ENCODE measurements at places on chromosomes 12 and 14. TPM values are rescaled to one million over a fixed set of nuclear protein-coding genes. Genes with fewer than 3 reads are reported as not detected.
A peak's percentile ranks its signal among the peaks of the same experiment; 100 is the strongest.

Gene IL31
- total RNA-seq, result not detected

Gene KRT75
- total RNA-seq, result not detected

Gene GYS2
- total RNA-seq, result not detected

Gene SCN8A
- total RNA-seq, result 15.6 TPM

Gene GLIPR1L1
- not detected for total RNA-seq

Gene LRFN5
- total RNA-seq, result not detected

Gene NEDD8
- 387 TPM for total RNA-seq

- H3K27ac ChIP-seq, result peak overlapping the region; percentile 79
- no peaks in the 10 kb centered on the region for H3K27me3 ChIP-seq
- no peak for DNase-seq
- H3K4me3 ChIP-seq, result peak overlapping the region; percentile 25
Observed at GRCh38 chr12:42118136-42118879, 26.4 kb downstream of the GXYLT1 start.

GRCh38 chr14:97273540-97273939, 476.4 kb downstream of the VRK1 start:
- no peak overlapping the region for H3K4me3 ChIP-seq
- H3K27me3 ChIP-seq, result peaks cover 2% of the 10 kb centered on the region
- DNase-seq, result no peak
- H3K27ac ChIP-seq, result no peak overlapping the region

DNA sequence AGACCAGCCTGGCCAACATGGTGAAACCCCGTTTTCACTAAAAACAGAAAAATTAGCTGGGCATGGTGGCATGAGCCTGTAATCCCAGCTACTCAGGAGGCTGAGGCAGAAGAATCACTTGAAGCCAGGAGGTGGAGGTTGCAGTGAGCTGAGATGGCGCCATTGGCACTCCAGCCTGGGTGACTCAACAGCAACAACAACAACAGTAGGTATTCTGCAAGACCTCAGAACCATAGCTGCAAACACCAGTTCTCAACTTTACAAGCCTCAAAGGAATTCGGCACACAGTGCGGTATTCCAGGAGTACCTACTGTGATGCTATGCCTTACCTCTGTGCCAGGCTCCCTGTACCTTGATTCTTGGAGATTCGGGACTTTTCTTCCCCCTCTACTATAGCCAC, 15.8 kb downstream of the FOXN3 start:
- peaks cover 15% of the 10 kb centered on the region for H3K4me1 ChIP-seq
- H3K27ac ChIP-seq, result no peak overlapping the region
- H3K4me3 ChIP-seq, result no peak overlapping the region
- H3K27me3 ChIP-seq, result no peaks in the 10 kb centered on the region
- peaks cover 6% of the 10 kb centered on the region for H3K36me3 ChIP-seq
- DNase-seq, result no peak

- H3K4me1 ChIP-seq, result peaks cover 13% of the 10 kb centered on the region
- no peak overlapping the region for H3K4me3 ChIP-seq
- H3K36me3 ChIP-seq, result no peaks in the 10 kb centered on the region
- DNase-seq, result peak; percentile 57
Observed at GRCh38 chr12:102702447-102703114, 214.5 kb downstream of the PAH start.

GRCh38 chr12:52268212-52268611, 6.2 kb upstream of the KRT86 start:
- no peaks in the 10 kb centered on the region for H3K36me3 ChIP-seq
- H3K4me1 ChIP-seq, result peaks cover 18% of the 10 kb centered on the region
- peak; percentile 45 for DNase-seq

- peaks cover 9% of the 10 kb centered on the region for H3K36me3 ChIP-seq
- H3K27me3 ChIP-seq, result no peaks in the 10 kb centered on the region
- DNase-seq, result no peak
- peaks cover 48% of the 10 kb centered on the region for H3K4me1 ChIP-seq
- no peak overlapping the region for H3K4me3 ChIP-seq
- no peak overlapping the region for H3K27ac ChIP-seq
Observed at GRCh38 chr14:53390008-53390407, 236.9 kb upstream of the DDHD1 start.

GRCh38 chr12:101414533-101415119, 7.1 kb upstream of the ARL1 start:
- peaks cover 6% of the 10 kb centered on the region for H3K4me1 ChIP-seq
- no peak overlapping the region for H3K4me3 ChIP-seq
- no peaks in the 10 kb centered on the region for H3K36me3 ChIP-seq
- H3K27me3 ChIP-seq, result no peaks in the 10 kb centered on the region

- no peak overlapping the region for H3K4me3 ChIP-seq
- H3K27ac ChIP-seq, result peak overlapping the region; percentile 39
- peaks cover 5% of the 10 kb centered on the region for H3K27me3 ChIP-seq
- H3K4me1 ChIP-seq, result peaks cover 40% of the 10 kb centered on the region
- peak; percentile 43 for DNase-seq
Observed at GRCh38 chr14:99038431-99038820, 233.6 kb downstream of the BCL11B start.

DNA sequence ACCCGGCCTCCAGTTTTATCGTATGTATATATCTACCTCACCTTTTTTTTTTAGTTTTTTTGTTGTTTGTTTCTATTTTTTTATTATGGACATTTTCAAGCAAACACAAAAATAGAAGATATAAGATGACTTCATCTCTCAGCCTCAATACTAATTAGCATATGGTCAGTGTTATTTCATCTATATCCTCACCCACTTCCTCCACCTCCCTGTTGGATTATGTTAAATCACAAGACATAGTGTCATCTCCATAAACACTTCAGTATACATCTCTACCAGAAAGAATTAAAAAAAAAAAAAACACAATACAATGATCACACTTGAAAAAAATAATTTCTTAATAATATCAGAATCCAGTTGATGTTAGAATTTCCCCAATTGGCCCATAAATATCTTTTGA, 34.9 kb downstream of the RAB35 start:
- peaks cover 16% of the 10 kb centered on the region for H3K4me1 ChIP-seq
- DNase-seq, result no peak
- H3K27ac ChIP-seq, result no peak overlapping the region
- H3K36me3 ChIP-seq, result no peaks in the 10 kb centered on the region

GRCh38 chr14:53156238-53156637, 3.1 kb upstream of the DDHD1 start:
- no peaks in the 10 kb centered on the region for H3K27me3 ChIP-seq
- H3K36me3 ChIP-seq, result no peaks in the 10 kb centered on the region
- H3K4me3 ChIP-seq, result no peak overlapping the region
- DNase-seq, result no peak
- H3K27ac ChIP-seq, result no peak overlapping the region
- peaks cover 11% of the 10 kb centered on the region for H3K4me1 ChIP-seq

- no peaks in the 10 kb centered on the region for H3K36me3 ChIP-seq
- no peak overlapping the region for H3K4me3 ChIP-seq
- H3K27ac ChIP-seq, result no peak overlapping the region
- no peaks in the 10 kb centered on the region for H3K4me1 ChIP-seq
- no peak for DNase-seq
Observed at GRCh38 chr14:101179691-101180211, 276.2 kb upstream of the RTL1 start.

- DNase-seq, result no peak
- H3K4me3 ChIP-seq, result no peak overlapping the region
- peaks cover 1% of the 10 kb centered on the region for H3K27me3 ChIP-seq
- no peaks in the 10 kb centered on the region for H3K36me3 ChIP-seq
- peaks cover 62% of the 10 kb centered on the region for H3K4me1 ChIP-seq
- H3K27ac ChIP-seq, result peak overlapping the region; percentile 92
Observed at GRCh38 chr14:64763085-64763782, 59.0 kb downstream of the PLEKHG3 start.

DNA sequence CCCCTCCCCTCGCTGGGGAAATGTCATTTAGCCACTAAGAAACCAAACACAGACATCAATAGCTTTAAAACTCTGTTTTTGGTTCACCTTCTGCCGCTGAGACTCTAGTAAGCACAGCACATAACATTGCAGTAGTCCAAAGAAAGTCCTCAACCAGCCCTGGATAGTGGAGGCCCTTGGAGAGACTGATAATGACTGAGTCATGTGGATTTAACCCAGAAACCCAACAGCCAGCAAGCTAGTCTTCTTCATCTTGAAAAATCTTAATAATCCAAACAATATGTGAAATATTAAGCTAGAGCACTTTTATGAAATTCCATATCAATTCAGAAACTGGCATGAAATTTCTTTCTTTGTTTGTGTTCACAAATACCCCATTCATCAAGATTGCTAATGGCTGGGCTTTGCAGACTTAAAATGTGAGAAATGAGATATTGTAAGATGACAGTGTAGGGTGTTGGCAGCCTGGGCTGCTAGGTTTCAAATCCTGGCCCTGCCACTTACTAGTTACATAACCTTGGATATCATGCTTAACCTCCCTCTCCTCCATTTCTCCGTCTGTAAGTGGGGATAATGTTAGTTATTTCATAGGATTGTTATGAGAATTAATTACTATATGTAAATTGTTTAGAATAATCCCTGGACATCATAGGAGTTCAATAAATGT, 40.1 kb downstream of the RERG start:
- no peak for DNase-seq
- no peak overlapping the region for H3K27ac ChIP-seq
- peaks cover 4% of the 10 kb centered on the region for H3K27me3 ChIP-seq
- no peaks in the 10 kb centered on the region for H3K4me1 ChIP-seq
- no peak overlapping the region for H3K4me3 ChIP-seq
- H3K36me3 ChIP-seq, result no peaks in the 10 kb centered on the region

- peaks cover 42% of the 10 kb centered on the region for H3K36me3 ChIP-seq
- no peaks in the 10 kb centered on the region for H3K27me3 ChIP-seq
- peak overlapping the region; percentile 91 for H3K27ac ChIP-seq
- peaks cover 79% of the 10 kb centered on the region for H3K4me1 ChIP-seq
- peak overlapping the region; percentile 80 for H3K4me3 ChIP-seq
Observed at GRCh38 chr14:101972126-101972866, 7.9 kb downstream of the DYNC1H1 start.

GRCh38 chr14:23237772-23238594, at the start of gene RNF212B:
TSS of gene RNF212B (plus strand) at chr14:23237936. CDS start at chr14:23240346, 2,410 bp downstream.
- H3K36me3 ChIP-seq, result no peaks in the 10 kb centered on the region
- H3K4me3 ChIP-seq, result peak within 1 kb of the TSS; percentile 77
- H3K4me1 ChIP-seq, result peaks cover 7% of the 10 kb centered on the region
- peaks cover 22% of the 10 kb centered on the region for H3K27me3 ChIP-seq
- peak; percentile 10 for DNase-seq

DNA sequence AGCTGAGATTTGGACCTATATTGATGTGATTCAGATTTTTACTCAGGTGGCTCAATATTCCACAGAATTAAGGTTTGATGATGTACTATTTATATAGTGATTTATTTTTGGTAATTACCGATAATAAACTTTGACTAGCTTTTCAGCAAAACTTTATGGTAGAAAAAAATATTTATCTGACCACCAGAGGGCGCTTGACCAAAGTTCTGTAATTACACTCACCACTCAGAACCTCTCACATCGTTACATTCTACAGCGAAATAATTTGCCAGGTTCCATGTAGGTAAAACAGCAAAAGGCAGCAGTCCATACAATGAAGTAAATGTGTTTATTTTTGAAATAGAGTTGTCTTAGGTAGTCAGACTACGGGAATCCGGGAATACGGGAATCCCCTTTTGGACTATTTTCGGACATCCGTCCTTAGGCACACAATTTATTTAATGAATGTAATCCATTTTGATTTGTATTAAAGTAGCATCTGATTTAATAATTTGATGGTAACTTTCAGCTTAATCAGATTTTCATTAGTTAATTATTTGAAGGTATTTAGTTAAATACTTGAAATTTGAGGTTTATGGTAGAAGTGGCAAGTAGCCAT, 143.0 kb upstream of the DDHD1 start:
- H3K4me3 ChIP-seq, result no peak overlapping the region
- peaks cover 12% of the 10 kb centered on the region for H3K27me3 ChIP-seq
- no peak overlapping the region for H3K27ac ChIP-seq

- no peak overlapping the region for H3K4me3 ChIP-seq
- H3K27ac ChIP-seq, result no peak overlapping the region
- DNase-seq, result no peak
- no peaks in the 10 kb centered on the region for H3K4me1 ChIP-seq
- H3K36me3 ChIP-seq, result no peaks in the 10 kb centered on the region
Observed at GRCh38 chr14:82757776-82758175, 1224.1 kb upstream of the SEL1L start.

DNA sequence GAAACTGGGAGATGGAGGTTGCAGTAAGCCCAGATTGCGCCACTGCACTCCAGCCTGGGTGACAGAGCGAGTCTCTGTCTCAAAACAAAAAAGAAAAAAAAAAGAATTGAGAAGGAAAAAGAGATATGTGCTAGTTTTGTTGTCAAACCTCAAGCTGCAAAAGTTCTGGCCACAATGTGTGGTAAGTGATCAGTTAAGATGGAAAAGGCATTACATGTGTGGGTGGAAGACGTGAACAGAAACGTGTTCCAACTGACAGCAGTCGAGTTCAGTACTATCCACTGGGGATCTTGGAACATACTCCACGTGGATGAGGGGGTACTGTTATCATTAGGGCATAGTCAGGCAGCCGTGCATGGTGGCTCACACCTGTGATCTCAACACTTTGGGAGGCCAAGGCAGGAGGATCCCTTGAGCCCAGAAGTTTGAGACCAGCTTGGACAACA, 17.3 kb downstream of the GPR68 start:
- H3K27me3 ChIP-seq, result no peaks in the 10 kb centered on the region
- H3K27ac ChIP-seq, result no peak overlapping the region
- H3K4me3 ChIP-seq, result no peak overlapping the region
- H3K4me1 ChIP-seq, result peaks cover 66% of the 10 kb centered on the region

DNA sequence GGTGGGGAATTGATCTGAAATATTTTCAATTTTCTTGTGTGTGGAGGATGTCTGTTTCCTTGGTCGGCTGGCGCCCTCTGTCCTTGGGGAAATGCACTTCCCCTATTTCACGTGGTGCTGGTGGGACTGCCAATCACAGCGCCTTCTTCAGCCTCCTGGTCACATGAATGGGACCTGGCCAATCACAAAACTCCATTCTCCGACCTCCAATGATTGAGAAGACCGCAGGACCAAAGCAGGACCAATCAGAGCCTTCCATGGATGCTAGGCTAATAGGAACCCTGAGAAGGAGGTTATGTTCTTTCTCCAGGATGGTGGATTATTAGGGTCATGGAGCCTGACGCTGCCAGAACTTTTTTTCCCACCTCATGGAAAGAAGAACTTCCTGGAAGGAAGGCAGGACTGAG, 188.7 kb downstream of the TTC8 start:
- H3K4me1 ChIP-seq, result peaks cover 9% of the 10 kb centered on the region
- no peak overlapping the region for H3K27ac ChIP-seq
- no peaks in the 10 kb centered on the region for H3K36me3 ChIP-seq
- H3K4me3 ChIP-seq, result no peak overlapping the region
- H3K27me3 ChIP-seq, result peaks cover 5% of the 10 kb centered on the region
- DNase-seq, result peak; percentile 23

DNA sequence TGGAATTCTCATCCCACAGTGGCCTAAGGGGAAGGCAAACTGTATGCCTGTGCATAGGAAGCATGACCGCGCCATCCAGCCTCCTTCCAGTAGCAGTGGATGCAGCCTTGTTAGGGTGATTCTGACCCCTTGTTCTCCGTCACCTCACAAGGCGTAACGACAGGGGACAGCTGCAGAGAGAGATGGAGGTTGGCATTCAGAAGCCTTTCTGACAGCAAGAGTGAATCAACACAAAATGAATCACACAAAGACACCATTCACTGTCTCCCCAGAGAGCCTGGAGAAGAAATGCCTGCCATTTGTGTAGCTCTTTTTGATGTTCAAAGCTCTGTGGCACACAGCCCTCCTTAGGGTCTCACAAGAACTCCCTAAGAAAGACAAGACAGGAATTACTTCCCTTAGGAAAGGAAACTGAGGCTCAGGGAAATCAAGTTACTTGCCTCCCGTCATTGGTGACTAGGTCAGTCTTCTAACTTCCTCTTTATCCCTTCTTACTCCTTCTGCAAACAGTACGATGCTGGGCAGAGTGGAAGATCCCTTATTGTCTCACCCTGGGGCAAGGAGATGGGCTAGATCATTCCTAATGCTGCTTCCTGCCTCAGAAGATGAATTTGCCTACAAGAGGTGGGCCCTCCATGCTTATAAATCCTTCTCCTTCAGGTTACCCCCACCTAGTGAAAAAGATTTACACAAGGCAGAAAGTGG, 280.9 kb downstream of the CACNA1C start:
- DNase-seq, result no peak
- no peaks in the 10 kb centered on the region for H3K27me3 ChIP-seq
- H3K4me1 ChIP-seq, result peaks cover 76% of the 10 kb centered on the region
- H3K36me3 ChIP-seq, result peaks cover 19% of the 10 kb centered on the region
